ENCODE measurements at places on chromosomes 13 and 19.

- no peak for DNase-seq
Measured at GRCh38 chr19:45952686-45953505, 20.8 kb downstream of the NOVA2 start.

- DNase-seq, result no peak
Measured at GRCh38 chr19:13835791-13836723, 40.8 kb downstream of the ZSWIM4 start.

- no peak for DNase-seq
Measured at GRCh38 chr13:105365021-105365550, 1170.4 kb downstream of the EFNB2 start.

DNA sequence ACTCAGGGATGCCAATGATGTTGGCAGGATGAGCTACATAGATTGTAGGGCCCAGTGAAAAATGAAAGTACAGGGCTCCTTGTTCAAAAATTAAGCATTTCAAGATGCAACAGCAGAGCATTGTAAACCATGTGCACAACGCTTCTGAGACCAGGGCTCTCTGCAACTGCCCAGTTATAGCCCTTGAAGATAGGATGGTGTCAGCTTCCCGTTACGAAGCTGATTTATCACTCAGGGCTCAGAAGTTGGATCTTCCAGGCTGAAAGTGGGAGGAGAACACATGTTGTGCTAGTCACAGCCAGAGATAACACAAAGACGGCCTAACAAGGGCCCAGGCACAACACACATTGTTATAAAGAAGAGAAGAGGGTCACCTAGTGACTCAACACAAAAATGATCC lies 466.7 kb downstream of the TUBA3C start:
- DNase-seq, result no peak

DNA sequence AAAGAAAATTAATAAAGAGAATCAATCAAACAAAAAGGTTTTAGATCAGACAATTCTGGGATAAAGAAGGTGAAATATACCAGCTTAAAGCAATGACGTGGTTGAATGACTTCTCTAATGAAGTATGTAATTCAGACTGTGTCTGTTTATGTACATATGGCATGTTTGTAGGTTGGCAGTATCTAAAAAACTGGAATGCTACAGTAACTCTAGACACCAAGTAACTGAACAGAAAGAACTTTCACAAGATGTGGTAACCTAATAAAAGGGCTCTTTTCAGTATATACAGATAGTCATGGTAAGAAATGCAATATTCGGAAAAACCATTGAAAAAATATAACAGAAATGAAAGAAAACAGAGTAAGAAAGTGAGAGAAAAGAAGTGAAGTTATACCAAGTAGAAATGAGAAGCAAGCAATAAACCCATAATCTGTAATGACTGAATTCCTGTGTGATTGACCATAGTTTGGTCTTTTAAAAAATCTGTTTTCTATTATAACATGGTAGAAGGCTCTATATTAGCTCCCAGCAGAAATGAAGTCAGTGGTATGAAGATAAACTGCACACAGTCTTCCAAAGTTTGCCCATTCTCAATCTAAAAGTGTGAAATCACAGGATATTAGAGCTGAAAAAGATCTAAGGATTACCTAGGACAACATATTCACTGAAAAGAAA lies 31.4 kb downstream of the ELF1 start:
- DNase-seq, result no peak

- no peak for DNase-seq
Measured at GRCh38 chr13:77040076-77040475, 13.1 kb upstream of the FBXL3 start.

GRCh38 chr19:9752701-9753443 lies 15.7 kb downstream of the ZNF846 start:
- no peak for DNase-seq

- DNase-seq, result no peak
Measured at GRCh38 chr13:96481482-96481881, 391.6 kb downstream of the HS6ST3 start.

DNA sequence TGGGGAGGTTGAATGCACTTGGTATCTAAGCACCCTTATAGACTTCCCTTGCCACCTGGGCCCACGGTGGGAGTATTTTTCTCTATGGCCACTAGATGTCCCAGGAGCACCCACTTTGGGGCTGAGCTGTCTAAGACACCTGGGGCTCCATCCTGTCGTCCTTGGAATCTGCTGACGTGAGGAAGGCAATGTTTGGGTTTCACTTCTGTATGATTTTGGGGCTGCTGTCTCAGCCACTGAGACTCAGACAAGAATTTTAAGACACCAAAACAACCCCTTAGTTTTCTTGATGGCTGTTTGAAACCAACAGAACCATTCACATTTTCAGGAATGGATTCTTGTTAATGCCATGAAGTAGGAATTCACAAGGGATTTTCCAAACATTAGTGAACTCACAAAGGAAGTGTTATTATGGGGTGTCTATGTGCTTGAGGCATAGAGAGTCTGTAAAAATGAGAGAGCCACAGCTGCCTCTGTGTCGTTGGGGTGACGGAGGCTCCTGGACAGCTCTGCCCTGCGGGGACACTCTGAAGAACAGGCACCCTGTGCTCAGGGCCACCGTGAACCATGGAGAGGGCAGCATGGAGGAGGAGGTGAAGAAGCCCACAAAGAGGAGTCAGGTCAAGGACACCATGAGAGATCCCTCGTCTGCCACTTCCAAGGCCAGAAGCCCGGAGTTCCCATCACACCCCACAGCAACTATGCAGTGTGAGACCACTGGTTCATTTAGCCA lies 106.8 kb upstream of the SPATA13 start:
- no peak for DNase-seq

DNA sequence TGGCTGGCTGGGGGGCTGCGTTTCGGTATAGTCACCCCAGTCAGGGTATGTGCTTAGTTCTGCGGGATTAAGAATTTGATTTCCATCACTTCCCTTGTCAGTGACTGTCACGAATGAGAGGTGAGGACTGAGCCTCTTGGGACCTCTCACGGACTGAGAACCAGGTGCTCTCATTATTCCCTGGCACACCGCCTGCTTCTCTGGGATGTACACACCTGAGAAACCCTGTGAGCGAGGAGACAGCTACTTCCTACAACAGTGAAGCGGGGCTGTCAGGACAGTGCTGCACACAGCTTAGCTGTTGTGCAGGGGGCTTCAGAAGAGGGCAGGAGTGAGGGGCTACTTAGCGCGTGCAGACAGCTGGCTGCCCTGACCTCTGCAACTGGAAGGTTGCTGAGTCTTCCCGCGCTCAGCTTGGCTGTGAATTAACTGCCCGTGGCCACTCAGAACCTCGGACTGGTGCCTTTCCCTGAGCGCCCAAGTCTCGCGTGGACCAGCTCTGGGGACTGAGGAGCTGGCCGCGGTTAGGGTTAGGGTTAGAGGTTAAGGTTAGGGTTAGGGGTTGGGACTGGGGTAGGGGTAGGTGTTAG lies 65.3 kb upstream of the MCF2L start:
- no peak for DNase-seq

- DNase-seq, result no peak
Measured at GRCh38 chr19:38799104-38799503, 10.1 kb downstream of the LGALS7B start.

- DNase-seq, result no peak
Measured at GRCh38 chr13:46184277-46184699, 2.3 kb upstream of the LCP1 start.

DNA sequence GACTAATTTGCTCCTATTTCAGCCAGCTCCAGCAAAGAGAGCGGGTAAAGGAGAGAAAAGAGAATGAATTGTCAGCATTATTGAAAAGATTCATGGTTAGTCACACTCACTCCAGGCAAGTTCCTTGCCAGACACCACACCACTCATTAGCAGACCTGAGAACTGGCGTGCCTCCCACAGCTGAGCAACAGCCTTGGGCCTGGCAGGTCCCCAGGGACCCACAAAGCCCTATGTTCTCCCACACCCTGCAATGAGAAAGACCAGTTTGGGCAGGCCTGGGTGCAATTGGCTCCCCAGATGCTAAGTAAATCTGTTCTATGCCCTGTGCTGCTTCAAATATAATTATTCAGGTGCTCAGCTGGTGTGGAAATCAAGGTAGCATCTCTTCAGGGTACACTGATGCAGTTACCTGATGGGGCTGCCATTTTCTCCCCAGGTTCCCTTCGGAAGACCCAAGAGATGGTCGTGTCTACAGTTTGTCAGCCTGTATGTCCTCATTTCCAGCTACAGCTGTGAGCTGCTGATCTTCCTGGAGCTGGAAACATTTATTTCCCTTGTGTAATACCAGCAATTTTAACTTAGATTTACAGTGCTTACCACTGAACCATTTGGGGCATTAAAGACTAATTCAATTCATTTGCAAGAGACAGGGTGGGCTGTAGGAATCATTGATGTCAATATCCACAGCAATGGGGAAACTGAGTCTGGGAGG lies 405.0 kb downstream of the COG6 start:
- DNase-seq, result peak; percentile 12

DNA sequence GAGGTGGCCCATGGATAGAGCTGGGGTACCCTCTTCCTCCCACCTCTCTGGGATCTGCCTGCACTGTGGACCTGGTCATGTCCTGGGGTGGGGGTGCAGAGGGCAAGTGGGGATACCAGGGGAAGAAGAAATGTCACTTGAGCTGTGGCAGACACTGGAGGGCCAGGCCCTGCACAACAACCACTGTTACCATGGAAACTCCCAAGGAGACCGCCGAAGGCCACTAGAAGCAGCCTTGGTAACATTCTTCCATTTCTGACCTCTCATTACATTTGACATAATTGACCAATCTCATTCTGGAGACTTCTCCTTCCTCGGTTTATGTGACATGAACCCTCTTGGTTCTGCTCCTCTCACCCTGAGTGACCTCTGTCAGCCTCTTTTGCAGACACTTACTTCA lies 179.9 kb upstream of the SERP2 start:
- no peak for DNase-seq

DNA sequence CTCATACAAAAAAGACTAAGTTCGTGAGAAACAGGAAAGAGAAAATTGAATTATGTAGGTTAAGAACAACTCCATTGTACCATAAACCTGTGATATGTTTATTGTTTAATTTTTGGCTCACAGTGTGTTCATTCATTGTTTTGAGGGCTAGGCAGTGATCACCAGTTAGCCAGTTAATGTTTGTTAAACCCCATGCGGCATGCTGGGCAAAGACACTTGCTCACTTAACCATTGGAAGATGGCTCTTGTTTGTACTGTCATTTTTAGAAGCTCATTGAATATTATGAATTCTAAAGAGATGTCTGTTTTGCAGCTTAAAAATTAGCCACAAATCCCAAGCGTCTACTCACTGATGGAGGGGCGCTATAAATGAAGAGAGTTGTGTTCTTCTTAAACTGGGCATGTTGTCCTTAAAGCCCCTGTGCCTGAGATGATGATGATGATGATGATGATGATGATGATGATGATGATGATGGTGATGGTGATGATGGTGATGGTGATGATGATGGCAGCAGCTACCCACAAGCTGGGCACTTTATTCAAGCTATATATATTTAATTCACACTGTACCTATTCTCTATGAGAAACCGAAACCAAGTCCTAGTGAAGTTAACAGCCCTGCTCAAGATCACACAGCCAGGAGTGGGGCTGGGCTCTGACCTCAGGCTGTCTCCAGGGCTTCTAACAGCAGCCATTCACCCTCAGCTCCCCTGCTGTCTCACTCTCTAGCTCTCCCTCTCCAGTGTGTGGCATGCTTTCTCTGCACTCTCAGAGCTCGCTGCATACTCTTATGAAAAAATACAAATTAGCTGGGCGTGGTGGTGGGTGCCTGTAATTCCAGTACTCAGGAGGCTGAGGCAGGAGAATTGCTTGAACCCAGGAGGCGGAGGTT lies 169.1 kb downstream of the SHISA2 start:
- DNase-seq, result no peak

DNA sequence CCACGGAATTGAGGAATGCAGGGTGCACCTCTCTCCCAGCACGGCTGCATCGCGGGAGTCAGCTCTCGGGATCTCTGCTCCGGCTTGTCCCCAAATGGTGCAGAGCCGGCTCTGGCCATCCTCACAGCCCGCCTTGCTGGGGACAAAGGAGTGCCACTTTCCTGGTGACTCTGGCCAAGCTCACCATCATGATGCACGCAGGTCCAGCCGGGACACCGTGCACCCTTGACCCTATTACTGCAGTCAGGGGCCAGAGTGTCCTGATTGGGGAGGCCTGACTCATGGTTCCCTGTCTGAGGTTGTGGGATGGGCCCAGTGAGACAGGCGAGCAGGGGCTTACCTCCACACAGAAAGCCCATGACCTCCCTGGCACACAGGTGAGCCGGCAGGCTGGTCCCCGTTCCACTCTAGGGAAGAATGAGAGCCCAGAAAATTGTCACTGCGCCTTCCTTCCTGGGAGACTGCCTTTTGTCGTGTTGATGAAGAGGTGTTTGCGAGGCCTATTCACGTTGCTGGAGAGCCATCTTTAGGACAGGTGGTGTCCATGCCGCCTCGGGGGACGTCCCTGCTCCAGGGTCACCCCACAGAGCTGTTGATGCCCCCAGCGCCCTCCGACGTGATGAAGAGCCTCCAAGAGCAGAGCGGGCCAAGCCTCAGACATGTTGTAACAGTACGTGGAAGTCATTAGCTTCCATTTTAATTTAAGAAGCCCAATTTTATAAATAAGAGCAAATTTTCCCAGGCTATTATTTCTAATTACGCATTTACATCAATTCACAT lies 18.5 kb upstream of the VSTM2B start:
- no peak for DNase-seq

DNA sequence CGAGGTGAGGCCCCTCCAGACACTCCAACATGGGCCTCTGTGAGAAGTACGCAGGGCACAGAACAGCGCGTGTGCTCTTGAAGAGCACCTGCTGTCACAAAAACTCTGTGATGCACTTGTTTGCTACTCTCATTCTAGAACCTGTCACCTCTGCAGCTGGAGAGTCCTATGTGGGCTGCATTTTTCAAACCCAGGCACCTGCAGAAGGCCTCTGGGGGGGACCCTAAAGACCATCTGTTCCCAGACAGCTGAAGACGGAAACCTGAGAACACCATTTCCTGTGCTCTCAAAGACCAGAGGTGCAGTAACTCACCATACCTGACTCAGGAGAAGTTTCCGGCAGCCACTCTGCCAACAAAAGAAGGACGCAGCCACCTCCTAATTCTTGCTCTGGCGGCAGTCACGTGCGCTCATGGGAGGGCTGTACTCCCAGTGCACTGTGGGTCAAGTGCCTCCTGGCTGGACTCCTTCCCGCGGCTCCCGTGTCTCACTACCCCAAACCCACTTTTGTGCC lies 28.1 kb downstream of the RANBP3 start:
- DNase-seq, result no peak

- peak; percentile 65 for DNase-seq
Measured at GRCh38 chr19:9075064-9075949, 11.6 kb upstream of the OR1M1 start.

DNA sequence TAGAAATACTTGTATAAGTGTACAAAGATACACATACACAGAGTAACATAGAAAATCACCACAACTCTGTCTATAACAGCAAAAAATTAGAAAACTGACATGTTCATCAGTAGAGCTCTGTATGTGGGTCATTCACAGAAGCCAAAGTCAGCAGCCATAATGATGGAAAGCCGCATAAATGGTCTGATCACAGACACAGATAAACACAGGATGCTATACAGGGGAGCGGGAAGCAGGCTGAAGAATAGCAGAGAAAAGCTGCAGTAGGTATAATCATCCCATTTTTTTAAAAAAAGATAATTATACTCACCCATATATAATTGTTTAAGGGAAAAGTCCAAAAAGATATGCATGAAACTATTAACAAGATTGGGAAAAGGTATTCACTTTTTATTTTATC lies 31.5 kb downstream of the RCBTB1 start:
- DNase-seq, result no peak

- DNase-seq, result no peak
Measured at GRCh38 chr13:63305641-63306133, 1890.0 kb upstream of the PCDH20 start.

All from AG04449 (cell line).